ENCODE measurements at places on chromosomes 1 and 21.

- no peak for DNase-seq
These were observed 14.1 kb downstream of the ZBTB18 start for GRCh38 chr1:244065063-244065793.

GRCh38 chr21:29481641-29482040, 182.9 kb downstream of the BACH1 start:
- DNase-seq = no peak

DNA sequence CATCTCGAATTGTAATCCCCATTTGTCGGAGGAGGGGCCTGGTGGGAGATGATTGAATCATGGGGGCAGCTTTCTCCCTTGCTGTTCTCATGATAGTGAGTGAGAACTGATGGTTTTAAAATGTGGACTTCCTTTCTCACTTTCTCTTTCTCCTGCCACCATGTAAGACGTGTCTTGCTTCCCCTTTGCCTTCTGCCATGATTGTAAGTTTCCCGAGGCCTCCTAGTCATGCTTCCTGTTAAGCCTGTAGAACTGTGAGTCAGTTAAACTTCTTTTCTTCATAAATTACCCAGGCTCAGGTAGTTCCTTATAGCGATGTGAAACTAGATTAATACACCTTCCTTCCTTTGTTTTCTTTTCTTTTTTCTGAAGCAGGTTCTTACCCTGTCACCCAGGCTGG, 13.9 kb downstream of the DNAJC6 start:
- DNase-seq = no peak

- no peak for DNase-seq
These were observed 762.9 kb downstream of the LTN1 start for GRCh38 chr21:28229814-28230213.

GRCh38 chr21:35168735-35169134, 119.6 kb upstream of the RUNX1 start:
- DNase-seq = no peak

DNA sequence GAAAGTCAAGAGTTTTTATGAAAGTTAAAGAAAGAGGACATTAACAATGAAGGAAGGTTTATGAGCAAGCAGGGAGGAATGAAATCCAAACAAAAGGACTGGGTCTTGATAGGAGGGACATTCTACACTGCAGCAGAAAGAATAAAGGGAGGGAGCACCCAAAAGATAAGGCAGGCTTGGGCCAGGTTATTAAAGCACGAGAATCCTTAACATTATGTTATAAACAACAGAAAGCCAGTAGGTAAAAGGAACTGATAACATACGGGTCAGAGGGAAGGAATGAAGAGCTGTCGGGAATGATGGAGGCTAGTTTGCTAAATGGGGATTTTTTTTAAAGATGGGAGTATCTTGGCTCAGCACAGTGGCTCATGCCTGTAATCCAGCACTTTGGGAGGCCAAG, 19.4 kb downstream of the LPGAT1 start:
- DNase-seq = no peak

- peak; percentile 26 for DNase-seq
These were observed 1341.3 kb downstream of the MRPL39 start for GRCh38 chr21:24265987-24266386.

DNA sequence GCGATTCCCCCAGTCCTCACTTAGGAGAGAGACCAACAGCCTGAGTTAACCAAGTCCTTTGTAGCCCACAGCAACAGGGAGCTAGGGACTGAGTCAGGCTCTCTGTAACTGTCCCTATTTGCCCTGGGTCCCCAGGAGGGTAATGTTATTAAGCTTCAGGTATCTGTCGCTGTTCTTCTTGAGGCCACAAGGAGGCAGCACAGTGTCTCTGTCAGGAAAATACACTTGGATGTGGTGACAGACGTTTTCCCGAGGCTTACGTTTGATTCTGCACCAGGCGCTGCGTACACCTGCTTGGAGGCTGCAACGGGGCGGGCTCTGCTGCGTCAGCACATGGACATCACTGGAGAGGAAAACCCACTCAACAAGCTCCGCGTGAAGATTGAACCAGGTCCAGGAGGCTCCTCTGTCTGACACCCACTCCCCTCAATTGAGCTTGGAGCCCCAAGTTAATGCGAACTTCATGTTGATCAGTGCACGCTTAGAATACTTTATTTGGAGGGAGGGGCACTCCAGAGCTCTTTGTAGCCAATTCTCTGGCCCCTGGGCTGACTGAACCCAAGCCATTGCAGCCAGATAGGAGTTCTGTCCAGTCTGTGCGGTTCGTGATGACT, 10.7 kb upstream of the ELF3 start:
- DNase-seq = peak; percentile 76

GRCh38 chr1:202411422-202411821, 62.9 kb downstream of the PPP1R12B start:
- no peak for DNase-seq

GRCh38 chr1:202291961-202292712, 49.6 kb downstream of the UBE2T start:
- DNase-seq = no peak

DNA sequence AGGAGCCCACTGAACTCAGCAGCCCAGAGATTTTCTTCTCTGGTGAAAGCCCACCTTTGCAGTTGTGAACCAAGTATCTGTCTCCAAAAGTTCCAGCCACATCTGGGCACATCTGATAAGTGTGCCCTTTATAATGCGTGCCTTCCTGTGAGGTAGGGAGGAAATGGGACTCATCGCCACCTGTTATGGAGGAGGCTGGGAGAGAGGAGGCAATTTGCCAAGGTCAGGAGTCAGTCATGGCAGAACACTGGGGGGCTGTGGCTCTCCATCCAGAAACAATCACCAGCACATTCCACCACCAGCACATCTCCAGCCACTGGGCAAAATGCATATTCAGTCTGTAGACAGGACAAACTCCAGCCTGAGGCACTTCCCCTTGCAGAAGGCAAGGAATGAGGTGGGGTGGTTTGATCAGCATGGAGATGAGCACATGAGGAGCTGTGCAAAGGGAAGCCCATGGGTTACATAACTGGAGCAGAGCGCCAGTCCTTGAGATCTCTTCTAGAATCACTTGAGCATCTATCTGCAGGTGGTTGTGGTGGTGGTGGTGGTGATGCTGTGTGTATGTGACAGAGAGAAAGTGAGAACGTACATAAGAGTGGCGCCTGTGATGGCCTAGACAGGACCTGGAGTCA, 15.0 kb upstream of the LEMD1 start:
- DNase-seq = no peak

DNA sequence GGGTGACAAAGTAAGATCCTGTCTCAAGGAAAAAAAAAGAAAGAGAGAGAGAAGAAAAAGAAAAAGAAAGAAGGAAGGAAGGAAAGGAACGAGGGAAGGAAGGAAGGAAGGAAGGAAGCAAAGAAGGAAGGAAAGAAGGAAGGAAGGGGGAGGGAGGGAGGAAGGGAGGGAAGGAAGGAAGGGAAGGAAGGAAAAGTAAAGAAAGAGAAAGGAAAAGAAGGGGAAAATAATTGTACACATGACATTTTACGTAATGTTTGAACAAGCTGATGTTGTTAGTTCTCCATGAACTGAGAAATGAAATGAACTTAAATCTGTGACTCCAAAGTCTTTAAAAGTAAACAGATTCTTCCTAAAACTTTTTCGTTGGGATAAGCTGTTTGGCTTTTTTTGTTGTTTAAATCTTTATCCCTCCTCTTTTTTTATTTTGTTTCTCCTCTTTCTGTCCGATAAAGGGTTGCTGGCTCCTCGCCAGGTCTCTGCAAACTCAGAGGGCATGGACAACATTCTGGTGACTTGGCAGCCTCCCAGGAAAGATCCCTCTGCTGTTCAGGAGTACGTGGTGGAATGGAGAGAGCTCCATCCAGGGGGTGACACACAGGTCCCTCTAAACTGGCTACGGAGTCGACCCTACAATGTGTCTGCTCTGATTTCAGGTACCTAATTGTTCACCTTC, 59.8 kb downstream of the IL12RB2 start:
- DNase-seq = peak; percentile 78

DNA sequence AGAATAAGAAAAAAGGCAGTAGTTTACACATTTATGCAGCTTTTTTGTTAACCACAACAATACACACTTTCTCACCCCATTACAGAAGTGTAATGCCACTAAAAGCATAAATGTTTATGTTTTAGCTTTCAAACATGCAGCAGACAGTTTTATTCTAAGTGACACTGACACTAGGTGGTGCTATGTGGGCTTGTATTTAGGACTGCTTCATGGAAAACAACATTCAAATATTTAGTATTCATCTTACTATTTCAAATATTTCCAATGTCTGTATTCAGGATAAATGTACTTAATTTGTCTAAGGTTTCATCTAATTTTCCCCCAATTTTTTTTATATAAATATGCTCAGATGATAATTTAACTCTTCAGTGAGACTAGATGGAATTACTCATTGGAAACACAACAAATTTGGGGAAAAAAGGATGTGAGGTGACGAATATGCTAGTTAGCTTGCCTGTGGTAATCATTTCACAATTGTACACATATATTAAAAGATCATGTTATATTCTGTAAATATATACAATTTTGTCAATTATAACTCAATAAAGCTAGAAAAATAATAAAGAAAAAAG, 71.4 kb downstream of the USP1 start:
- peak; percentile 33 for DNase-seq

DNA sequence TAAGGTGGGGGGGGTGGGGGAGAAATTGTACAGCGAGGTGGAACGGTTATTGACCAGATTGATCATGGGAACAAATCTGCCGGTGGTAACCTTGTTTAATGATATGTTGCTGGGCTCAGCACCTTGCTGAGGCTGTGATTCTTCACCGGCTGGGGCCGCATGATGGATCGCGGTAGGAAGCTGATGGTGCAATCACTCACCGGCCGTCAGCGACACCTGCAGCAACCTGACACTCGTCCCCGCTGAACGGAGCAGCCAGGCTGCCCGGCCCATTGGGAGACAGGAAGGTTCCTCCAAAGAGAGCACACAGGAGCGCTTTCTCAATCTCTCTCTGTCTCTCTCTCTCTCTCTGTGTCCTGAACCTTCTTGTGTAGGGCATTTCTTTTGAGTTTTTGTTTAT, 128.5 kb upstream of the RRP15 start:
- DNase-seq = no peak

DNA sequence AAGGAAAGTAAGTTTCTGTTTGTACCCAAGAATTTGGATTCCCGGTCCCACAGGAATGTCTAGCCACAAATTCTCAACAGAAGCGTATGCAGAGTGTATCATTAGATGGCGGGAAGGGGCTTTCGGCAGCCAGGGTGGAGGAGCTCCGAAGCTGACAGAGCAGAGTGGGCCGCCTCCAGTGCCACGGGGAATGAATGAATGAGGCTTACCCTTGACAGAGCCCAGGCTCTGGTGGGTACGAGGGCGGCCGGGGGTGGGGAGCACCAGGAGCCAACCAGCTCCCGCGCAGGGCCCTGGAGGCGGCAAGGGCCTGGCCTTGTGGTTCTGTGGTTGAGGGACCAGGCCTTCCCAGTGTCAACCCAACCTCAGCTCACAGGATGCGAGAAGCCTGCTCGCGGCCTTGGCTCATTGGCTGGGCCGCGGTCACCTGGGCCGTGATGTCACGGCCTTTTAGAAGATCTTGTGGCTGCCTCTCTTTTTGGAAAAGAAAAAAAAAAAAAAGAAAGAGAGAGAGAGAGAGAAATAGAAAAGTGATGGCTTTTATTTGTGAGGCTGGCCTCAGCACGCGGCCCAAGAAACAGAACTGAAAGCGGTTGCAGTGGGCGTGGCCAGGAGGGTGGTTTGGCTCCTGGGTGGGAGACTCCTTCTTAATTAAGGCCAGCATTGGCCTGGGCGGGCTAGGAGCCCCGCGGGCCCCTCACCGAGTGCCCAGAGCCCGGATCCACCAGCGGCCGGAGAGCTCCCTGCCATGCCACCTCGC, 34.9 kb upstream of the RUNX3 start:
- DNase-seq = no peak

DNA sequence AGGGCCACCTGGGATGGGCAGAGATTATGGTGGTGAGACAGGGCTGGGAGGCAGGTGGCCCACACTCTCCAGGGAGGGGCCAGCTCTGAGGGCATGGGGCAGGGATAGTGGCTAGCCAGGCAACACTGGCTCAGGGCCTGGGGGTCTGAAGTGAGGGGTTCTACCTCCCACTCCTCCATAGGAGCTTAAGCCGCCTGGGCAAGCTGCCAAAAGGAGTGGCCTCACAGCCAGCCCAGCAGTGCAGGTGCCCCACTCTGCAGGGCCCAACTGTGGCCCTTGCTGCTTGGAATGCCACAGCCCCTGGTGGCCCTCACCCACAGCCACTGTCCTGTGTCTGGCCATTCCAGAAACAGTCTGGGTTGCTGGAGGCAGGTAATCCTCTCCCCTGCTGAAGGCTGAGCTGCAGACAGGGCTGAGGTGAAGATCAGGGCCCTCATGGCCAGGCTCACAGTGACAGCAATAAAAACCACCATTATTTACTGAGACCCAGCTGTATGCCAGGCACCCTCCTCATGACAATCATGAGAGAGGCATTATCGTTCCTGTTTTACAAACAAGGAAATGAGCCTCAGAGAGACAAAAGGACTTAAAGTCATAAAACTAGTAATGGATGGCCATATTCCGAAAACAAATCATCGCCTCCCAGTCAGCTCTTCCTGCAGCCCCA, 31.0 kb downstream of the KIF21B start:
- DNase-seq = no peak

DNA sequence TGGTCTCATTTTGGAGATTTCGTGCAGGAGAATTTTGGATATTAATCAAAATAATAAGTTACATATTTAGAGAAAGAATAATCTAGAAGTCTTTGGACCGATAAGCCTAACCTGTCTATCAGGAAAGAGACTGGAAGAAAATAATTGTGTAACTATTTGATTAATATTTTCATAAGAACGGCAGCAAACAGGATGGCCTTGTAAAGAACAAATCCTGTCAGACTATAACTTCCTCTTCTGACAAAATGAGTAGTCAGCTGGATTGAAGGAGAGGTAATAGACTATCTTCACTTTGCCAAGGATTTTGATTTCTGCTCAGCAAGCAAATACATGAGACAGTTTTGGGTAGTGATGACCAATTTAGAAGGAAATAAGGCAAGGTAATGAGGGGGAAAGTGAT, 12.7 kb upstream of the RYR2 start:
- no peak for DNase-seq

DNA sequence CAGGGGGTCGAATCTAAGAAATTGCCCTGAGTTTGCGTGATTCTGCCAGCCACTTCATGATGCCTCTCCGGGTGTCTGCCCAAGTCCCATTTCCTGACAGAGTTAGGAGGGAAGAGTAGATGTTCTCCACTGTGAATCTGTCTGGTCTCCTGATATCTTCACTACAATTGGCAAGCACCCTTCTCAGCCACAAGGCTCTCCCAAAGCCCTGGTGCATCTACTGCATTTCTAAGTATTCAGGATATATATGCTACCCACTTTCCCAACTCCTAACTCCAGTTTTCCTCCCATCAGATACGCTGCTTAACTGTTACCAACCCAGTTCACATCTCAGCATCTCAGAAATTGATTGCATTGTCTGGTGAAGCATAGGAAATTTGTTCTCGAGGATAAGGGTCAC, 25.9 kb upstream of the OVAAL start:
- no peak for DNase-seq

DNA sequence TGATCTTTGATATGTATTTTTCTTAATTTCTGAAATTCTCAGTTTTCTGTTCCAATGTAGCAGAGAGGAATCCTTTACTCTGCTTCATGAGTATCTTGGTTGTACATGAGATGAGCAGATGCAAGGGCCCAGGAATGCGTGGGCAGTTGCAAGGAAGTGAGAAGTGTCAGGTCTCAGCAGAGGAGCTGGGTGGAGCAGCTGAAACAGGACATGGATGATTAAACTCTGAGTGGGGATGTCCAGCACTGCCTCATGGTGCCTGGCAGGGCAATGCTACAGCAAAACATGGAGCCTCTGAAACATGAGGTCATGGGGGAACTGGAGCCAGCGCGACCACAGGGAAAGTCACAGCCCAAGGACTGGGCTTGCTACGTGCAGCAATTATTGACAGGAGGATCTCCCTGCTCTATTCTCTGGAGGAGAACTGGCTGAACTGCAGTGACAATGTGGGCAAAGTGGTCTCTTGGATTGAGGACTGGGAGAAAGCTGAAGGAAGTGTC, 48.4 kb downstream of the COLGALT2 start:
- DNase-seq = no peak
